ENCODE measurements at places on chromosomes 3 and 15. TPM values are rescaled to one million over a fixed set of nuclear protein-coding genes. Genes with fewer than 3 reads are reported as not detected.

The CSPG4 gene
- total RNA-seq, result 0.11 TPM

The ECE2 gene
- not detected for total RNA-seq

The PHLDB2 gene
- 13.1 TPM for total RNA-seq

The UBA7 gene
- total RNA-seq, result 3.8 TPM

The ISLR2 gene
- total RNA-seq, result 0.48 TPM

All from A673 (cell line).